ENCODE measurements at places on chromosomes 2 and 18.

DNA sequence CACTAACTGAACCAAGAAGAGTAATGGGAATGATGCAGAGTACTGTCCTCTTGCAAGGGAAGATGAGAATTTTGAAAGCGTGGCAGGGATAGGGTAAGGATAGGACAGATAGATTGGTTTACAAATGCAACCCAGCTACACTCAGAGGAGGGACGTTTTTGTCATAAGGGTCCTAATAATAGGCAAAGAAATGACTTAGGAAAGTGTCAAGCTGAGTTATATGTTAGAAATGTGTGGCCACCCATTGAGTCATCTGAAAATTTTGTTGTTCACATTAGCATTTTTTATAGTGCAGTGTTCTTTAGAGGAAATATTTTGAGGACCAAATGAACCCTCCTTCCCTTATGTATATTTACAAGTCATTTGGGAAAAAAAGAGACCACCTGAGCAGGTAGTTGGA lies 137.5 kb downstream of the PHLPP1 start:
- no peak for DNase-seq

DNA sequence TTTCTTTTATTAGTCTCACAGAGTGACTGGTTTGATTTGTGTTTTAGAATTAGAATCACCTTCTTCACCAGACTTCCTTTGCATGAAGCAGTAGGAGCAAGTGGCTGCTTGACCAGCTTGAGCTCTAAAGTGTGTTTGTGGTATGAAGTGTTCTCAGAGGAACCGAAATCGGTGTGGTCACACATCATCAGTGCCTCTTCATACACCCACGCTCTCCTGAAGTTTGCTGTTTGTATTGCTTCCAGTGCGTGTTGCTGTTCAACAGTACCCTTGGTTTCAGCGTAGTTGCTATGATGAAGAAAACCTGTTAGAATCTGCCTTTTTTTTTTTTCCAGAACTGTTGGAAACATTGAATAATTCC lies 77.9 kb downstream of the LIMS1 start:
- no peak for DNase-seq

DNA sequence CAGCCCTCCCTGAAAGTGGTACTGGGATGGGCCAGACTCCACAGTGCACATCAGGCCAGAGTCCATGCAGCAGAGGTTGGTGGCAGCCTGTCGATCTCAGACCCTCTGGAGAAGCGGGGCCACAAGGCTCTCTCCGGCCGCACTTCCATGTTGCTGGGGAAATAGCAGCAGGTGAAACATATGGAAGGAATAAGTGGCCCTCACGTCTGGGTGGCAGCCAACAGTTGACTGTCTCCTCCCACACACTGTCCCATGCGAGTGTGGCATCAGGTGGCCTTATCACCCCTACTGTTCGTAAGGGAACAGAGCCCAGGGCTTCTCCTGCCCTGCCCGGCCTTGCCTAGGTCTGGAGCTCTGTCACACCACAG lies 58.1 kb upstream of the FOSL2 start:
- DNase-seq: no peak

DNA sequence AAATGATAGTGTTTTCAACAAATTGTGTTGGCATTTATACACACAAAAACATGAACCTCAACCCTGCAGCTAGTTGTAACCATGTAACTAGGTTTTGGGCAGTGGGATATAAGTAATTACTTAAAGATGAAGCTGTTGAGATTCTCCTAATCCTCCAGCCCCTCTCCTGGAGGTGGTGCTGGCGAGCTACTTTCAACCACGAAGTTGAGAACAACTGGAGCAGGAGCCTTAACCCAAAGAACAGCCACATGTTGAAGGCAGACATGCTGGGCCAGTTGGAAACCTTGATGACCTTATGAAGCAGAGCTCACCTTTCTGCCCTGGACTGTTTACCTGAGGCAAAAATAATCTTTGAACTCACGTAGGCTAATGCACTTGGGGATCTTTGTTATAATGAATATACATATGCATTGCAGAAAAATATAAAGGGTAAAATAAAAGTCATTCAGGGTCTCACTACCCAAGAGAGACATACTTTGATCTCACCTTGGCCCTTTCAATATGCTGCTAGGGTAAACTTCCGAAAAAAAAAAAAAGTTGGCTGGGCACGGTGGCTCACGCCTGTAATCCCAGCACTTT lies 89.6 kb upstream of the NPAS2 start:
- no peak for DNase-seq

DNA sequence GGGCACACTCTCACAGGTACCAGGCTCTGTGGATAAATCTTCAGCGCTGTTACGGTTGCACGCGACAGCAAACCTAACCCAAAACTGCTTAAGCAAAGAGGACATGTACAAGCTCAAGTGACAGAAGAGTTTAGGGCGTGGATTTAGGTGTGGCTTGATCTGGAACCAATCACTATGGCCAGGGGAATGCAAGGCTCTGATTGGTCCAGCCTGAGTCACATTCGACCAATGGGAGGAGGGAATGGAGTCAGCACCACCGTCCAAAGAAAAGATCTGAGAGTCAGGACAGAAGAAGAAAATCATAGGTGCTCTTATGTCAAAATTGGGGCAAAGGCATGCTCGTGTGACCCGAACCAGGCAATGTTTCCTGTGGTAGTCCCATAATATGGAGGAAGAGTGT lies 139.0 kb downstream of the TRIM43 start:
- DNase-seq: no peak

- no peak for DNase-seq
These were observed 286.4 kb upstream of the CNTNAP5 start for GRCh38 chr2:123738643-123739042.

- no peak for DNase-seq
These were observed 1.1 kb upstream of the MBOAT2 start for GRCh38 chr2:9004338-9005204.

GRCh38 chr2:33433279-33434235 lies 42.9 kb upstream of the RASGRP3 start:
- DNase-seq: peak; percentile 6

DNA sequence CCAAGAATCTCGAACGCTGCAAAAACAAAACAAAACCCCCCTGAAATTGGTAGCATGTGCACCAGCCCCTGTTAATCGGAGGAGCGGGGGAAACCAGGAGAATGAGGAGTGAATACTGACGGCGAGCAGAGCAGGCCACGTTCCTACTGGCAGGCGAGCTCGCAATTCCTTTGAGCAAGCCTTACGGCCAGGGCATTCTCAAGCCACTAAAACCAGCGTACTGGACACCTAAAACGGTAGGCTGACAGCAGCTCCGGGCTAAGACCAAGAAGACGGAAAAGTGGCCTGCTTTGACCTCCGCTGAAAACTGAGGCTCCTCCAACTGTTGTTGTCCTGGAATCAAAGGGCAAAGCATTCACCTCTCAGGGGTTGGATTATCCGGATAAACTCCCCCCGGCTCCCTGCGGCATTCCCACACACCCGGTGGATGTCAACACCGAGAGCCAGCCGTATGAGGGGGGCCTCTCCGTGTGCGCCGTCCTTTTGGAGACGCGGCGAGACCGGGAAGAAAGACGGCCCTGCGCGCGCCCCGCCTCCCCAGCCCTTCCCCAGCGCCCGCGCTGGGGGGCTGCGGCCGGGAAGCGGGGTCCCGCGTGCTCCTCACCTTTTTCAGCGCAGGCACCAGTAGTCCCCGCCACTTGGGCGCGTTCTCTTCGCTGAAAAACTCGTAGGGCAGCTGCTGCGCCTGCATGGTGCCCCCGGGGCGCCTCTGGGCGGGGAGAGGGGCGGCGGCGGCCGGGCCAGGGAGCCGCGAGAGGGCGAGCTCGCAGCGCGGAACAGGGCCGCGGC lies 925 bp downstream of the SOS1 start:
- DNase-seq: peak; percentile 64

DNA sequence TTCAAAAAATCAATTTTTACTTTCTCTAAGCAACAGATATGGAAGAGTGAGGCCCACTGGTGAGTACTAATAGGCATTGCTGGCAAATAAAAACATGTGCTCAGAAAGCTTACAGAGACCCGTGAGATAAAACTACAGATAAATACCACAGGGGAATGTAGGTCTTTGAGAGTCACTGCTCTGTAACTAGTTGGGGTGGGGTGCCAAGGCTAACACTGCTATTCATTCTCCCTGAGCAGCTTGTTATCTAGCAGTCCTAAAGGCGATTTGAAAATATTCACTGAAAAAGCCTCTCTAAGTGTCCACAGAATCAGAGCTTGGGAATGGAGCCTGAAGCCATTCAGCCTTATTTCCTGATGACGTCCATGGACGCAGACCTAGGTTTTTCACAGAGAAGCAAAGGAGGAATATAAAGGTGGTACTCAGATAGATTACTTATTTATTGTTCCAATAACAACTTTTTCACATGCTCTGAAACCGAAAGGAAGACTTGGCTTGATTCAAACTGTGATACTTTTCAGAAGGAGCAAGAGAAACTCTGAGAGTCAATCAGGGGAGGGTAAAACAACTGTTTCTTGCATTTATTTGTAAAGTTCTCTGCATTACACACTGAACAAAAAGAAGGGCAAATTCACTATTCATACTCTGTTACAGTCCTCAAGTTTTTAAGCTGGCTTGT lies 188.4 kb downstream of the PPP1R1C start:
- DNase-seq: no peak

- no peak for DNase-seq
These were observed 94.1 kb downstream of the FAM161A start for GRCh38 chr2:61759718-61760117.

- DNase-seq: no peak
These were observed 154.9 kb upstream of the SOX11 start for GRCh38 chr2:5537180-5537688.

GRCh38 chr2:46471-47345 lies at the start of gene FAM110C:
Gene FAM110C, minus strand, starts transcription at chr2:46505. Its CDS starts 120 bp downstream, at chr2:46385.
- peak; percentile 17 for DNase-seq

GRCh38 chr18:9115984-9116383 lies 13.5 kb downstream of the NDUFV2 start:
- DNase-seq: no peak

- DNase-seq: no peak
These were observed 284.4 kb upstream of the RGPD4 start for GRCh38 chr2:107542314-107542740.

GRCh38 chr18:56044239-56044638 lies 456.2 kb upstream of the TCF4 start:
- peak; percentile 39 for DNase-seq

GRCh38 chr2:72118951-72119350 lies 28.7 kb downstream of the CYP26B1 start:
- DNase-seq: no peak

GRCh38 chr18:62396967-62397366 lies 71.9 kb downstream of the TNFRSF11A start:
- no peak for DNase-seq

GRCh38 chr2:205367331-205367935 lies 314.9 kb upstream of the NRP2 start:
- DNase-seq: no peak

DNA sequence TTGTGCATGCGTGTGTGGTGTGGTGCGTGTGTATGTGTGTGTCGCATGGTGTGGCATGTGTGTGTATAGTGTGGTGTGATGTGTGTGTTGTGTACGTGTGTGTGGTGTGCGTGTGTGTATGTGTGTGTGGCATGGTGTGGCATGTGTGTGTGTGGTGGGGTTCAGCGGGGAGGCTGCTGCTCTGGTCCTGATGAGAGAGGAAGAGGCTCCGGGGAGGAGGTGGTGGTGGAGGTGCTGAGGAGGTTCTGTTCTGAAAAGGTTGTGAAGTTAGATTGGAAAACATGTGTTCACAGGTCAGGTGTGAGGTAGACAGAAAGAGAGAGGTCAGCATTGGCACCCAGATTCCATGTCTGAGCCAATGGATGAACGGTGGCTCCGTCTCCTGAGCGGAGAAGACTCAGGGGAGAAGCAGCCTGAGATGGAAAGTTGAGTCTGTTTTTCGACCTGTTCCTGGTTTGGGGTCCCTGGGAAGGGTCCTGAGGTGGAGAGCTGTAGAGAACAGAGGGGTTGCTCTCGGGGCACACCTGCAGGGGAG lies 67.2 kb upstream of the HDAC4 start:
- no peak for DNase-seq

GRCh38 chr2:211944572-211944971 lies 594.0 kb downstream of the ERBB4 start:
- no peak for DNase-seq

DNA sequence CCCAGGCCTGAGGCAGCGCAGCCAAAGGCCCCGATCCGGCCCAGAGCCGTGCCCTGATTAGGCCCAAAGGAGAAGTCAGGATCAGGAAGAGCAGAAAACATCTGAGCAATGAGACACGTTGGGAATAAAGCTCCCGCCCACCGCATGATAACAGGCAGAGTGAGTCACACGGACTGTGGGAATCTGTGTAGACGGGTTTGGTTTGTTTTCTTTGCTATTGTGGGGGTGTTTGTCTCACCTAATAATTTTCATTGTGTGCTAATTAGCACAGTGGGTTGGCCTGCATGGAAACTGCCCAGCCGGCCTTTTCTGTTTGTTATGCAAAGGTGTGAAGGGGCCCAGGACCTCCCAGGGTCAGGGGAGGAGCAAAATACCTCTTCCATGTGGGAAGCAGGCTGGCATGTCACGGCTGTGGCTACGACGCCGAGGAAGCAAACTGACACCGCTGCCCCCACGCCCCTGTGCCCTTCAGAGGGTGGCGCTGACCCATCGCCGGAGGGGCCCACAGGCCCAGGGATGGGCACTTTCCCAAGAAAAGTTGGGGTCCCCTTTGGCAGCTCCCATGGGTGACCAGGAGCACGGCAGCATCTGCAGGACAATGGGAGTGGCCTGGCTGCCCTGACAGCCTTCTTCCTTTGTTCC lies 68.4 kb upstream of the CTDP1 start:
- no peak for DNase-seq

DNA sequence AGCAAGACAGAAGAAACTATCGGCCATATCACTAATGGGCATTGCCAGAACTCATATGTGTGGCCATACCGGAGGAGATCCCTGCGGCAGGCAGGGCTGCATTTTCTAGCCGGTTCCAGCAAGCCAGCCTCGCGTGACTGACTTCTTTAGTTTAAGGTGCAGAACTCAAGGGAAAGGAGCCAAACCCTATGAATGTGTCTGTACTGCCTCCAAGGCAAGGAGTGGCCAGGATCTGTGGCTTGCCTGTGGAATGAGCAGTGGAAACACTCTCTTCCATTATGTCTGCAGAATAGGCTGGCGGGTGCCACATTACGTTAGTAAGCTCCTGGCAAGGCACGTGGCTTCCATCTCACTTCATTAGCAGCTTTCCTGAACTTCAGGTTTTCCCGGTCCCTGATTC lies 137.6 kb downstream of the ATL2 start:
- DNase-seq: no peak

Measured in midbrain (tissue), 1 donor.